A549 (cell line): ENCODE measurements at places on chromosomes 7 and 10. TPM values are rescaled to one million over a fixed set of nuclear protein-coding genes. Genes with fewer than 3 reads are reported as not detected.

HMX2 gene
- 0.07 to 0.09 TPM (median 0.08 TPM) in 3 replicates for polyA plus RNA-seq

SLC16A12 gene
- polyA plus RNA-seq, result 0.03 to 0.19 TPM (median 0.08 TPM) in 3 replicates

NKX2-3 gene
- polyA plus RNA-seq, result 0.05 TPM in 1 of 3 replicates, not detected in the others

ACBD7 gene
- polyA plus RNA-seq, result 1.2 to 1.6 TPM (median 1.5 TPM) in 3 replicates

NRAP gene
- polyA plus RNA-seq, result not detected in 3 replicates

NODAL gene
- polyA plus RNA-seq, result not detected in 3 replicates

SLC37A3 gene
- polyA plus RNA-seq, result 23.0 to 30.0 TPM (median 26.9 TPM) in 3 replicates

DOCK1 gene
- polyA plus RNA-seq, result 27.4 to 28.3 TPM (median 28.2 TPM) in 3 replicates

COL17A1 gene
- 1.5 to 1.7 TPM (median 1.6 TPM) in 3 replicates for polyA plus RNA-seq

BET1 gene
- 27.5 to 31.5 TPM (median 31.0 TPM) in 3 replicates for polyA plus RNA-seq

PHKG1 gene
- polyA plus RNA-seq, result 0.77 to 1.2 TPM (median 1.0 TPM) in 3 replicates

ANXA11 gene
- polyA plus RNA-seq, result 117 to 121 TPM (median 119 TPM) in 3 replicates

DNA sequence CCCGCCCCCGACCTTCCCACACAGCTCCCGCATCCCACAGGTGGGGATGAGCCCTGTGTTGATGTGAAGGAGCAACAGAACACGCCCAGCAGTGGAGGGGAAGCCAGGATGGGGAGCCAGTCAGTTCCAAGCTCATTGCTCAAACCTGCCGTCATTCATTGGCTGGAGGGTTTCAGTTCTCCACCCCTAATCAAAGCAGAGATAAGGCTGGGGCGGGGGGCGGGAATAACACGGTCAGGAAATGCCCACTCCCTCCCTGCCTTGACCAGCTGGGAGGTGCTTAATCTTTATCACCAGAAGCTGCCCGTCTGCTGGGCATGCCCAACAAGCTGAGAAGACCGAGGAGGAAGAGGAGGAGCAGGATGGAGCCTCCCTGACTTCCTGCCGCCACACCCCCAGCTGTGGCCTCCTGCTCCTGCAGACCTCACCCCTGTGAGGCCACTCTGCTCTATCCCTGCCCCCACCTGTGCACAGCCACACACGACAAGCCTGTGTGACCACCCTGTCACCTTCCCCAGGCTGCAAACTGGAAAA lies 265.1 kb downstream of the ZEB1 start:
- DNase-seq, result no peak

DNA sequence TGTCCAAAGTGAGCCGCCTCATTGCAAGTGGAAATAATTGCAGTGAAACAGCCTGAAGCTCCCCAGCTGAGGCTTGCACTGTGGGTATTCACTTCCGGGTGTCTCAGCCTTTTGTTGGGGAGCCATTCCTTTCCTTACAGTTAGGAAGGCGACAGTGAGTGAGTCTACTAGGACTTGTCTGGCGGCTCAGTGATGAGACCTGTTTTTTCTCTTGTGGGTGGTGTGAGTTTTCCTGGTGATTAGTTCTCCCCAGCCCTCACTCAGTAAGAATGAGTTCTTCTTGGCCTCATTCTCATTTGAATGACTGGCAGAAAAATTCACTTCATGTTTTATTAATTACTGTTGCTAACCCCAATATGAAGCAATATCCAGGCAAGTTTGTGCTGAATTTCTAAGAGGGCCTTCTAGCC lies 2.6 kb downstream of the PGAM1 start:
- DNase-seq, result no peak

GRCh38 chr10:2933924-2934323 lies 133.4 kb upstream of the PFKP start:
- no peak for DNase-seq

GRCh38 chr7:121372376-121373010 lies 23.6 kb downstream of the FAM3C start:
- DNase-seq, result no peak

DNA sequence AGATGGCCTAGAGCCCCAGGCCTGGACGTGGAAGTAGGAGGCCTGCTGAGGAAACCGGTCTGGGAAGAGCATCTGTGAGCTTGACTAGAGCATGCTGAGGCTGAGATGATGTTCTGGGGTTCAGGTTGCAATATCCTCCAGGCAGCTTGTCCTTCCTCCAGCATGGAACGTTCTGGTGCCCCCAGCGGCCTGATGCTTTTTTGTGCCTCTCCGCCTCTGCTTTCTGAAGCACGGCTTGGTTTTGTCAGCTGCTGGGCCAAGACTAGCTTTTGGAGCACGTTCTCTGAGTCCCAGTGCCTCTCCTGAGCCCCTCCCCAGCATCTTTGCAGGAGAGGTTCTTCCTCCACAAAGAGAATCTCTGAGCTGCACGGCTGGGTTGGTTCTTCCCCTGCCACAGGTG lies 682.0 kb upstream of the FOXK1 start:
- DNase-seq, result peak; percentile 8

- no peak for DNase-seq
These were observed 494.6 kb upstream of the GRM3 start for GRCh38 chr7:86149024-86149665.

DNA sequence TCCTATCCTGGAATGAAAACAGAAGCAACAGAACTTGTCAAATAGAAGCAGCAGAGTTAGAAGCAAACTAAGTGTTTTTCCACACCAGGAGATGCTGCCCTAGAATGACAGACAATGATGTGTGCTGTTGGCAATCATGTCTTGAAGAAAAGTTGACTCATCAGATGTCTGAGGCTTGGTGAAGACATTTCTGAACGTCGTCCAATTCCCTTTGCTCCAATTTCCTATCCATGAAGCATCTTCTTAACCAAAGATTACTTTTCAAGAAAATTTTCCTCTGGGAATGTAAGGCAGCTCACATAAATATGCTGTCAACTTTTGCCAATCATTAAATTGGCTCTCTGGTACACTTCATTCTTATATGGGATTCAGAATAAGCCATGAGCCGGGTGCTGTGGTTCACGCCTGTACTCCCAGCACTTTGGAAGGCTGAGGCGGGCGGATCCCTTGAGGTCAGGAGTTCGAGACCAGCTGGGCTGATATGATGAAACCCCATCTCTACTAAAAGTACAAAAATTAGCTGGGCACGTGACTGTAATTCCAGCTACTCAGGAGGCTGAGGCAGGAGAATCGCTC lies 34.6 kb downstream of the MALSU1 start:
- DNase-seq, result peak; percentile 62

DNA sequence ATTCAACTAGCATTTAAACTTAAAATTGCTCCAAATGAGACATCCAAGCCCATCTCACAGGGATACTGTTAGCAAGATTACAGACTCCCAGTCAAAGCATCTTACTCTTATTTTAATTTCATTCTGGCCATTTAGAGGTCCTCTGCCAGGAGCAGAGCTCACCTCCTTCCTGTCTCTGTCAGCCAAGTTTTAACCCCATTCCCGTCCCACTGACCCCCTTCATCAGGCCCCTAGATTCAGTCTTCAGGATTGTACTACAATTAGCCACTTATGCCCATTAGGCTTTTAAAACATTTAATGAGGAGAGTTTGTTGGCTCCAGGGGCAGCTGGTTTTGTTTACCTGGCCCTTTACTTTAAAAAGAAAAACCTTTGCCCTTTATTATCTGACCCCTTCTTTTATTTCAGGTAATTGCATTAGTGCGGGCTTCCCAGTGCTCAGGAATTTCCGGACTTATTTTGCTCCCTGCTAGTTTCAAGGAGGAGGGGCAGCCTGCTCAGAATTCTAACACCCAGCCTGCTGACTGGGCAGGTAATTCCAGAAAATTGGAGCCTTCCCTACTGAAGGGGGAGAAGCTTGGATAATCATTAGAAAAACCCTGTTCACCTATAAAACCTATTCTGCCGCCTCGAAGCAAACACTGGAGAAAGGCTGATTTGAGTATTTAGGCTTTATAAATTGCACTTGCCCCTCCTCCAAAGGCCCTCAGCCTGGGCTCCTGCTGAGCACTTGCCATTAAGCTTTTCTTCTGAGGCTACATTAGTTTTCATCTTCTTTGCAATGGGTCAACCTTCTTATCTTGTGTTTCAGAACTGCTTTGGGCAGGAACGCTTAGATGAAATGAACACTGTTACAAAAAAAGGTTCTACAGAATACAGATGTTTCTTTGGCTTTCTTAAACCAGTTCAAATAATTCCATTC lies 200.5 kb upstream of the HPS1 start:
- no peak for DNase-seq

GRCh38 chr7:116557901-116558300 lies 33.1 kb downstream of the CAV1 start:
- no peak for DNase-seq

- no peak for DNase-seq
These were observed 98.9 kb upstream of the KIF5B start for GRCh38 chr10:32155075-32155516.

GRCh38 chr7:44767912-44768627 lies 19.4 kb downstream of the ZMIZ2 start:
- no peak for DNase-seq

DNA sequence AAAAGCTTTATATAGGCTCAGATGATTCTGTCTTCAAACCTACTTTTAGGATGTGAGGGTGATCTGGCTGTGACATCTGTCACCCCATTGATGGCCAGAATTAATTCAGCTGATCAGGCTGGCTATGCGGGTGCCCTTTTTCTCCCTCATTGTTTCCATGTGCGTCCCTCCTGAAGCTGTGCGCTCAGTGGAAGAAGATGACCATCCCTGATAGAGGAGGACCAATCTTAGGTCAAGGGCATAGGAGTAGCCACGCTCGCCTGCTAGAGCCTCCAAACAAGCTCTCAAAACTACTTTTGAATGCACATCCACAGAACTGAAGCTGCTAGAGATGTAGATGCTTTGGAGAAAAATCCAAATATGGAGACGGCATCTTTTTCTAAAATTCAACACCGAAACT lies 48.7 kb downstream of the MYPN start:
- DNase-seq, result no peak

DNA sequence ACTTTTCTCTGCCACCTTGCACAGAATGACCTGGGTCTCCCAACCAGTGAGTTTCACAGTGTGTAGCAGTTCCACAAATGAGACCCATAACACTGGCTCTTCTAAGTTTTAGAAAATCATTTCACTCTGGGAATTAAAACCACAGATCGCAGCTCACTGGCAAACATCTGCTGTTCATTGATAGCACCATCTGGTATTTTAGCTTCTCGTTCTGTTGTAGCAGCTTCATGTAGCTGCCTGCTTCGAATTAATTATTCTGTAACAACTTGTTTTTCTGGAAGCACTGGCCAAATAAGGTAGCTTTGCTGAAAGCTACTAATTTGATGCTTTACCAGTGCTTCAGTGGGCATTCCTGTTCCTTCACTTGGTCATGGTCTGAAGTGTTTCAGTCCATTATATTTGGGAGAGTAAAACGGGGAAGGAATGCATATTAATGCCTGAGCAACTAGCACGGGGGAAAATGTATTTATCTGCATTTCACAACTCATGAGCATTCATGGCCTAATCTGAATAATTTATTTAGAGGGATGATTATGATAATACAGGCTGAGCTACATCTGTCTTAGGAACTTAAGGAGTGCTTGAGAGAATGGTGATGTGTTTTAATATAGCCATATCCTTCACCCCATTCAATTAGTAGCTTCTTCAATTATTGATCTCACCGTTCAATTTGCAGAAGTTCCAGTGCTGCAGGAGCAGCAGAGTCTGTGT lies 447.4 kb downstream of the XPNPEP1 start:
- DNase-seq, result no peak

DNA sequence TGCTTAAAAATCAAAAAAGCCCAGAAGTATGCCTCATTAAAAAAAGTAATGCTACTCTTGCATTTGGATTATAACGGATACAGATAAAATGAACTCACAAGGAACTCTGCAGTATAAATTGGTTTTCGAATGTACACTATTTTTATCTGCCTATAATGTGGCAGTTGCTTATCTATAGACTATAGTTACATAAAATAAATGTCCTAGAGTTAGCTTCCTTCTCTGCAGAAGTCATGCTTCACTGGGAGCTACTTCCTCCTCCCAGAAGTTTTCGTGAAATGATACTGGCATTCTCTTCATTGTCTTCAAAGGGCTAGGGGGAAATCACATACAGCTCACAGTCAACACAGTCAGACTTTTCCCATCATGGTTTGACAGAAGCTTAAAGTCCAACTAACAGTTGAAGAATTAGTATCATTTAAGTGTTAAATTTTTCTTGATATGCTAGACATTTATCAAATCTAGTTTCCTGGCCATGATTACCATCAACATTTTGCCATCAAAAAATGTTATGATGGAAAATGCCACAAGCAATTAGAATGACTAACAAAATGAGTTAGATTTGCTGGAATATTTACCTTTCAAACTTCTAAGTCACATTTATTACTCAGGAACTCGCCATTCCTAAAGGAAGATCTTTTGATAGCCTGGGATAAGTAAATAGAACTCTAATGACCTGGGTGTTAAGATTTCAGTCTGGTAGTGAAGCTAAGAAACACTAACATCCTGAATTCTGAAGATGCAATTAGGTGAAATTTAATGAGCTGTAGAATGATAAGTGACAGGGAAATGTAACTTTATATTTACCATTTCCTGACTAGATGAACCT lies 87.3 kb upstream of the TRIL start:
- no peak for DNase-seq

DNA sequence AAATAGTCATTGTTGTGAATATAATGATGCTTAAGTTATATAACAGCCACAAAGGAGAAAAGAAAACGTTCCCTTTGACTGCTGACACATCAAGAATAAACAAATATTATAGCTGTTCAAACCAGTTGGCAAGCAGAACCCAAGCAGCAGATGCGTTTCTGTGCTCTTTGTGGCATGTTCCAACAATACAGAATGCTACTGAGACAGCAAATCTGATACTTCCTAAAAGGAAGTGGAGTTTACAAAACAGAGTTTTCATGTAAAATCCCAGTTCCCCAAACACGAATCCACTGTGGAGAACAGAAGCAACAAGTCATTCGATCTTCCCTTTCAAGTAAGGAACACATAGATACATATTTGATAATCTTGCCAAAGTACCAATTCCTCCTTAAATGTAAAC lies 170.9 kb upstream of the ASAH2 start:
- no peak for DNase-seq

GRCh38 chr10:128929767-128930166 lies 537.3 kb upstream of the MGMT start:
- DNase-seq, result no peak

DNA sequence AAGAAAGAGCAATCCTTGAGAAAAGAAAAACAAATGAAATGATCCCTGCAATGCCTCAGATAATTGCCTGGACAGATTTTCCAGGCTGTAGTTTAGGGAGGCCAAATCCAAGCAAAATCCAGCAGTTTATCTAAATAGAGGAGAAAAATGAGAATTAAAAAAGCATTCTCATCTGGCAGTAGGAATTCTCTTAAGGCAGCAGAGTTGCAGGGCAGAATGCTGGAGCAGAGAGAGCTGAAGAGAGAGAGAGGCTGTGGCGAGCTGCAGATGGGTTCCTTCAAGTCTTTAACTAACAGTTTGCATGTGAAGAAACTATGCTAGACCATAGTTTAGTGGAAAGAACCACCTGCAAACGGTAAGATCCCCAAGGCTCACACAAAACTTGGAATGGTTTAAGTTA lies 6.0 kb upstream of the LIPA start:
- DNase-seq, result no peak

- peak; percentile 84 for DNase-seq
These were observed at the start of gene SFRP4 for GRCh38 chr7:37916673-37917660. SFRP4 (minus strand) TSS chr7:37916817; CDS start chr7:37916537, 280 bp downstream.

- peak; percentile 52 for DNase-seq
These were observed 3.3 kb downstream of the PLXDC2 start for GRCh38 chr10:19819419-19820033.
